ENCODE measurements at places on chromosomes 1 and 21.

DNA sequence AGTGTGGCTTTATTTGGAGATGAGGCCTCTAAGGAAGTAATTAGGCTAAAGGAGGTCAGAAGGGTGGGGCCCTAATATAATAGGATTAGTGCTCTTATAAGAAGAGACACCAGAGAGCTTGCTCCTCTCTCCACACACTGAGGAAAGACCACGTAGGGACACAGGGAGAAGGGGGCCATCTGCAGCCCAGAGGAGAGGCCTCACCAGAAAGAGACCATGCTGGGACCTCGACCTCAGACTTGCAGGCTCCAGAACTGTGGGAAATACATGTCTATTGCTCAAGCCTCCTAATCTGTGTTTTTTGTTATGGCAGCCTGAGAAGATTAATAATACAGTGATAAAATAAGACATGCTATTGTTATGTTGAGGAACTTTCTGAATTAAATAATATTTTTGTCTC is 8.3 kb downstream of the RCAN1 start:
- no peak for DNase-seq

- DNase-seq, result no peak
Measured at GRCh38 chr1:206821493-206821892, 43.9 kb upstream of the IL20 start.

GRCh38 chr1:100323419-100324106 is 28.7 kb upstream of the CDC14A start:
- no peak for DNase-seq

DNA sequence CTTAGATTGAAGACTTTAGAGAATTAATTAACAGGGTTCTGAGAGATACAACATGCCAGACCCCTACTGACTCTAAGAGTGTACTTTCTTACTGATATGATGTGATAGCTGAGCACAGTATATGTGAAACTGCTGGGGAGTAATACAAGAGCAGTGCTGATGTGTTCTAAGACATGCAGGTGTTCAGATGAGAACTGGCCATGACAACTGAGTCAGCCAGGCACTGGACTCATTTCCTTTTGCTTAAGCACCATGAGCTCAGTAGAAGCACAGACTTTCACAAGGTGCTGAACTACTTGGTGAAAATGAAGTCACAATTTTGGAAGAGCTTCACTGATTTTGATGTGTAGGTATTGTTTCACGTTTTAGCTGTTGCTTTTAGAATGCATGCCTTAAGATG is 15.9 kb upstream of the POGZ start:
- no peak for DNase-seq

GRCh38 chr1:201531551-201532425 is 7.1 kb upstream of the NAV1 start:
- DNase-seq, result no peak
